ENCODE measurements at places on chromosomes 11 and 22. TPM values are rescaled to one million over a fixed set of nuclear protein-coding genes. Genes with fewer than 3 reads are reported as not detected.

DNA sequence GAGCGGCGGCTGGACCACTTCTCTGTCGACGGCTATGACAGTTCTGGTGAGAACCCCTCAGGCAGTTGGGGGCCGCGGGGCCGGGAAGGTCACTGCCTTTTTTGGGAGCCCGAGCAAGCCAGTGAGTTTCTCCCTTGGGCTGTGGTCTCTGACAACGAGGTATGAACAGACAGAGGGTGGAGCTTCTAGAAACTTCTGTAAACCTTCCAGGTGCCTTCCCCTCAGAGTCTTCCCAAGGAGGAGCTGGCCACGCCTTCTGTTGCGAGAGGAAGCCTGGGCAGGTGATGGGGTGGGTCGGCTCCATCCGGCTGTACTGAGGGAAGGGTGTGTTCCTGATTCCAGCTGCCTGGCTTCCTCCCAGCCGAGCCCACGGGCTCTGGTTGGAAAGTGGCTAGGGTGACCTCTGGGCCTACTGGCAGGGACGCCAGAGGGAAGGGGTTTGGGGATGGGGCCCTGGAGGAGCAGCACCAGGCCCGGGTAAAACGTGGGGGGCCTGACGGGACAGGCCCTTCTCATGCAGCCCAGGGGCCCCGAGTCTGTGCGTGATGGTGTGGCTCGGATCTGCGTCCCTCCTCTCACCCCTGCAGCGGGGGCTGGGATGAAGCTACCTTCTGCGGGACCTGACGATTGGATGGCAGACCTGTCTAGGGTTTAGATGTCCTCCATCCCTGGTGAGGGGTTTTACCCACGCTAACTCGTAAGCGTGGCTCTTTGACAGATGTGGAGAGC lies 110.8 kb downstream of the KCNQ1OT1 start:
- no peak overlapping the region for H3K4me3 ChIP-seq
- H3K27ac ChIP-seq, result no peak overlapping the region
- DNase-seq, result no peak
- peaks cover 99% of the 10 kb centered on the region for H3K27me3 ChIP-seq
- no peaks in the 10 kb centered on the region for H3K36me3 ChIP-seq

DNA sequence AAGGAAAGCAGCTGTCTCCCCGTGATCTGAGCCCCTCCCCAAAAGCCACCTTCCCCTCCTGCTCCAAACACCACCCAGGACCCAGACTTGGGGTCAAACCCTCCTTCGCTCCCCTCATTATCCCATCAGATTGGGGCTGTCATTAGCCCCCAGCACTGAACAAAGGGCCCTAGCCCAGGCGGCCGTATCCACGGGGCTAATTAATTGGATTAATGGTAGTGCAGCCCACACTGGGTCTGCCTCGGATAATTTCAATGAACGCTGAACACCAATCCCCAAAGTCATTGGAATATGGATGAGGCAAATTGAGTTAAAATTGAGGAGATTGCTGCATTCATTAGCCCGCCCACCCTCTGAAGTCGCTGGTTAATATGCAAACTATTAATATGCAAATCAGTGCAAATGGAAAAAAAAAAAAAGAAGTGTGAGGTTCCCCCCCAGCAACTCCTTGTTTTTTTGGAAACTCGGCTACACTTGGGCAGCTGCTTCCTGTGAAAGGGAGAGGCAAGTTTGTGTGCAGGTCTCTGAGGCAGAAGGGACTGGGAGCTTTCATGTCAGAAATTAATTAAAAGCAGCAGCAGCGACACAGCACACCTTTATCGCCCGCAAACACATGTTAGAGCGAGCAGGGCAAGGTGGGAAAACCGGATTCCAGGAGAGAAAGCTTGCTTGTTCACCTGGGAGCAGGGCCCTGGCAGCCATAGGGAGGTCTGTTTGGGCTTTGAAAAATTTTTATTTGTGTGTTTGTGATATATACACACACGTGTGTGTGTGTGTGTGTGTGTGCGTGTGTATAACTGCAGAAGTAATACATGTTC lies 517.8 kb downstream of the MIAT start:
- H3K4me1 ChIP-seq, result peaks cover 8% of the 10 kb centered on the region
- H3K36me3 ChIP-seq, result no peaks in the 10 kb centered on the region
- H3K4me3 ChIP-seq, result no peak overlapping the region

DNA sequence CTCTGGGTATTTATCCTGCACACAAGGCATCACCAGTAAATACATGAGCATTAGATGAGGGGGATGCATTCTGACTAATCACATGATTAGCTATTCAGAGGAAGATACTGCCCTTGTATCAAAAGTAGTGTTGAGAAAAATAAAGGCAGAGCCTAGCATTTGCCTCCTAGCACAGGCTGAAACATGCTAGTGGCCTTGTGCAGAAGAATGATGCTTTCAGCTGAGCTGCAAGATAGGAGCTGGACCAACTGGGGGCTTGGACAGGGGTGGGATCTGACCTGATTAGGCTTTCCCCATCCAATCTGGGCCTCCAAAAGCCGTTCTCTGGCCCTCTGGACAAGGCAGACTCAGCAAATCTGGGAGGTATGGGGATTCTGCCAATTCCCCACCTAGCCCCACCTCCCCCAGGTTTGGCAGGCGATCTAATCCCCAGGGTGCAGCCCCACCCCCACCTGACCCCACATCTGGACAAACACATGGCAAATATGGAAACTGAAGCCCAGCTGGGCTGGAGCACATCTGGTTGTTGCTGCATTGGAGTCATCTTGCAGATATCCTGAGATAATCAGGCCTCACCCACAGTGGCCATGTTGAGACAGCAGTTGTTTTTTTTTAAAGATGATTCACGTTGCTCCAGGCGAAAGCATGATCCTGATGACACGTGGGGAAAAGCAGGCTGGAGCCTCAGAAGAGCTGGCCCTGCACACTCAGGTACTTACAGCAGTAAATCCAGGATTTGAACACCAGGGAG lies 4.4 kb upstream of the MISFA start:
- no peak overlapping the region for H3K27ac ChIP-seq
- peaks cover 1% of the 10 kb centered on the region for H3K4me1 ChIP-seq
- H3K4me3 ChIP-seq, result no peak overlapping the region
- DNase-seq, result no peak

GRCh38 chr22:47380692-47381091 lies 618.2 kb downstream of the TBC1D22A start:
- no peak overlapping the region for H3K4me3 ChIP-seq
- DNase-seq, result no peak
- H3K4me1 ChIP-seq, result no peaks in the 10 kb centered on the region
- no peaks in the 10 kb centered on the region for H3K36me3 ChIP-seq

DNA sequence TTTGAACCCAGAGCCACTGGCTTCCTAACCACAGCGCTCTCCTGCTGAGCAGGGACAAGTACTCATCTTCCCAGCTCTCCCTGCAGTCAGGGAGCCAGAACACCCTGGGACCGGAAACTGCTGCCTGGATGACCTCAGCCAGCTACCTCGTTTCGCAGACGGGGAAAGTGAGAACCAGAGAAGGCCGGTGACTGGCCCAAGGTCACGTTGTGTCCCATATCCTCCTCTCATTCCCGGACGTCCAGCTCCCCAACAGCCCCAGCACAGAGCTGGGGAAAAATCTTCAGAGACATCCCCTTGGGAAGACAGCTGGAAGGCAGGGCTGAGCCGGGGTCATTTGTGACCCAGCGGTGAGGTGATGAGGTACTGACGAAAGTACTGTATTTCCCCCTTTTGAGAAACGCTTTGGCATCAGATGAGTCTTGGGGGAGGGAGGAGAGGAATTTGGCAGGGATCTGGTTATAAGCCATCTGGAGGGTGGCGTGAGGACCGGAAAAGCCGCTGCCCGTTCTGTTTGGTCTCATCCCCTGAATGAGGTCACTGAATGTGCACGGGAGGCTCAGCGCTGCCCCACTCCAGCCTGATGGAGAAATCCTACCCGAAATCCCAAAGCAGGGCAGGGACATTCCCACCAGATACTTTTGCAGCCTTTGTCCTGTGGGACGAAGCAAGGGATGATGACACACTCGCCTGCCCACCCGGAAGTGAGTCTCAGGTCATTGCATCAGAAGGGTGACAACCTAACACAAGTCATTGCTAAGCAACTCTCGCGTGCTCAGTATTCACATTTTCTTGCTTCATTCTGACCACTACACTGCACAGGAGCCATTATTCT lies 41.1 kb downstream of the LIF start:
- DNase-seq, result no peak
- no peak overlapping the region for H3K4me3 ChIP-seq
- H3K27me3 ChIP-seq, result no peaks in the 10 kb centered on the region
- H3K27ac ChIP-seq, result no peak overlapping the region
- peaks cover 4% of the 10 kb centered on the region for H3K4me1 ChIP-seq

- no peak for DNase-seq
- no peak overlapping the region for H3K27ac ChIP-seq
- H3K4me1 ChIP-seq, result no peaks in the 10 kb centered on the region
Observed at GRCh38 chr11:106733635-106734034, 284.6 kb downstream of the GUCY1A2 start.

GRCh38 chr11:64848214-64848825 lies 3.9 kb upstream of the CDC42BPG start:
- no peaks in the 10 kb centered on the region for H3K27me3 ChIP-seq
- no peak for DNase-seq
- no peak overlapping the region for H3K27ac ChIP-seq

GRCh38 chr11:18100926-18101656 lies 4.8 kb downstream of the SAAL1 start:
- H3K27ac ChIP-seq, result no peak overlapping the region
- no peak overlapping the region for H3K4me3 ChIP-seq
- H3K4me1 ChIP-seq, result no peaks in the 10 kb centered on the region
- DNase-seq, result no peak
- H3K36me3 ChIP-seq, result peaks cover 47% of the 10 kb centered on the region

GRCh38 chr11:58004664-58005063 lies 19.0 kb upstream of the OR9Q1 start:
- no peak overlapping the region for H3K4me3 ChIP-seq
- H3K36me3 ChIP-seq, result no peaks in the 10 kb centered on the region
- no peaks in the 10 kb centered on the region for H3K27me3 ChIP-seq
- H3K27ac ChIP-seq, result no peak overlapping the region
- no peaks in the 10 kb centered on the region for H3K4me1 ChIP-seq

DNA sequence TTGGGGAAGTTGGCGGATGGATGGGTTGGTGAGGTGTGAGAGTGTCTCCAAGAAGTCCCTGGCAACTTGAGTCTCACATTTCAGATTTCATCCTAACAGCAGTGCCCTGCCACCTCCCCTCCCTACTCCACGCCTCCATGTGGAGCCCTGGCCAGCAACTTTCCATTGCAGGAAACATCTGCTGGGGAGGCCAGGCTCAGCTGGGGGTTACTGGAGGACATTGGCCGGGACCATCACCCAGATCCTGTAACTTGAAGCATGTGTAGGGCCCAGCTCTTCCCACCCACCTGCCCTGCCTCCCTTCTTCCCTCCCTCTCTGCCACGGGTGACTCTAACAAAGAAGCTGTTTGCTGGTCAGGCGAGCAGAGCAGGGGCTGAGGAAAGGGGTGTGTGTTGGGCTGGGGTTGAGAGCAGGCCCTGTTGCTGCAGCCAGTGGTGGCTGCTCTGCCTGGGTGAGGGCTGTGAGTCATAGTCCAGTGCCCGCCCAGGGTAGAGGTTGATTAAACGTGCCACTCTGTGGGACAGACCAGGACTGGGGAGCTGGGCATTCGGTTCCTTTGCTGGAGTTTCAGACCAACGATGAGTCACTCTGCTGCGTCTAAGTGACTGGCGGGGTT lies 64.0 kb downstream of the SCN3B start:
- H3K27ac ChIP-seq, result no peak overlapping the region
- no peaks in the 10 kb centered on the region for H3K27me3 ChIP-seq
- DNase-seq, result no peak
- no peaks in the 10 kb centered on the region for H3K36me3 ChIP-seq

- H3K27me3 ChIP-seq, result no peaks in the 10 kb centered on the region
- H3K4me1 ChIP-seq, result no peaks in the 10 kb centered on the region
- no peak for DNase-seq
- no peak overlapping the region for H3K27ac ChIP-seq
- H3K4me3 ChIP-seq, result no peak overlapping the region
Observed at GRCh38 chr11:85307366-85307765, 319.8 kb downstream of the DLG2 start.

DNA sequence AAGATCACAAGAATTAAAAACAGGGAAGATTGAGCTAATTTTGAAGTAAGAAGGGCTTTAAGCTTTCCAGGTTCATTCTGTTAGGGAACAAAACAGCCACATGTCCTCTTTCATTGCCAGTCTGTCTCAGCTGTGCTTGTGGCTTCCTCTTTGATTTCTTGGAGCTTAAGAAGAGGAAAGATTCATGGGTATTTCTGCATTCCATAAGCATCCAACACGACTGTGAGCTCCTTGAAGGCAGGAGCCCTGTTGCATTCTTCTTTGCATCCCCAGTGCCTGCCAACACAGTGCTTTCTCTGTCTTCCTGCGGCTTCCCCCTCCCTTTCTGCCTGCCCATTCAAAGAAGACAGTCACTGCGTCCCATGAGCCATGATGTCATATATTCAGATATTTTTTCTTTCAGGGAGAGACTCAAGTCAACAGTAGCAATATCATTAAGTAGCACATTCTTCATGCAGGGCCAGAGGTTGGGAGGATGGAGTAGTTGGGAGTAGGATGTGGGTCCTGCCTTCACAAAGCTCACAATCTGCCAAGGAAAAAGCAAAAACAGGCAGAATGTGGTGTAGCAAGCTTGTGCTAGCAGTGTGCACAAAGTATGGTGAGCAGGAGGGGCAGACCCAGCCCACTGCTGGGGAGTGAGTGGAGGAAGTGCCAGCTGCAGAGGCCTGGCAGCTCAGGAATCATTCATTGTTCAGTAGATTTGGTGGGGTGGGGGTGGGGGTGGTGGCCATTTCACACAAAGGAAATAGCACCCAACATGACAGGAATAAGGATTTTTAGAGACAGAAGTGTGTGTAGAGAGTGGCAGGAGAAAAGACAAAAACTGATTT lies 162.1 kb upstream of the RASSF10 start:
- no peak overlapping the region for H3K4me3 ChIP-seq
- H3K36me3 ChIP-seq, result no peaks in the 10 kb centered on the region
- H3K27me3 ChIP-seq, result no peaks in the 10 kb centered on the region
- no peak for DNase-seq
- H3K27ac ChIP-seq, result no peak overlapping the region

- no peaks in the 10 kb centered on the region for H3K36me3 ChIP-seq
- H3K27ac ChIP-seq, result no peak overlapping the region
- DNase-seq, result peak; percentile 91
- peak overlapping the region; percentile 32 for H3K4me3 ChIP-seq
- peaks cover 24% of the 10 kb centered on the region for H3K4me1 ChIP-seq
- peaks cover 24% of the 10 kb centered on the region for H3K27me3 ChIP-seq
Observed at GRCh38 chr11:554428-555226, 5.9 kb downstream of the LMNTD2 start.

Gene MTCH2
- 167 TPM for total RNA-seq

Gene HEPN1
- total RNA-seq, result not detected

Gene STARD10
- 23.7 TPM for total RNA-seq

Gene WNT11
- not detected for total RNA-seq

Gene NEFH
- total RNA-seq, result 2.0 TPM

Gene ANGPTL5
- total RNA-seq, result not detected

Gene EMID1
- total RNA-seq, result 3.8 TPM
